ENCODE measurements at places on chromosomes 16 and 17.

- no peak for DNase-seq
Observed at GRCh38 chr17:7380855-7381683, at the start of gene TNK1. Gene TNK1 (plus strand): TSS chr17:7381089. CDS start chr17:7382927, 1,838 bp downstream.

GRCh38 chr16:87062569-87063442, 254.4 kb downstream of the C16orf95 start:
- DNase-seq = peak; percentile 76

DNA sequence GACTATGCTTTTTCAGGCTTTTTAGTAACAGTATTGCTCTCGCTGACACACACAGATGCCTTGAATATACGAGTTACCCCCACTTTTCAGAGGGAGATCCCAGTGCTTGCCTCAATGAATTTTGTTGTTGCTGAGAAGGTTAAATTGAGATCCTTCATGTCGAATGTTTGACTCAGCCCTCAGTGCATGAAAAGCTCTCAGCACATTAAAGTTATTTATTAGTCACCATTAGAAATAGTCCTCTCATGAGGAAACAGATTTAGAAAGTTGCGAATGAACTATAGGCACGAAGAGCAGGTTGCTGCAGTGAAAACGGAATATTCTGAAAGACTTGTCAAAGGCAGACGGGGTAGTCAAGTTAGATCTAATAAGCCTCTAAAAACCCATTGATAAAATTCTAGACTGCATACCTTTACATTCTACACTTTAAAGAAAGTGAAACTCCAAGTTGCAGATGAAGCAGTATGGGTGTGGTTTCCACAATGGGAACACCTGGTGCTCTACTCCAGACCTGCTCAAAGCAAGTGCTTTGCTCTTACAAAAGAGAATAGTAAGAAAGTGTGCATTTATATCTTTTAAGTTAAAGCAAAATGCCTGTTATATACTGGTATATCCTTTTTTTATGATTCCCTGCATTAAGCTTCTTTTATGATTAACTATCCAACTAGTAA, 238.1 kb downstream of the MAF start:
- DNase-seq = no peak

GRCh38 chr16:24848065-24848464, 2.3 kb downstream of the SLC5A11 start:
- no peak for DNase-seq

- no peak for DNase-seq
Observed at GRCh38 chr17:74408815-74409214, 23.1 kb upstream of the GPRC5C start.

DNA sequence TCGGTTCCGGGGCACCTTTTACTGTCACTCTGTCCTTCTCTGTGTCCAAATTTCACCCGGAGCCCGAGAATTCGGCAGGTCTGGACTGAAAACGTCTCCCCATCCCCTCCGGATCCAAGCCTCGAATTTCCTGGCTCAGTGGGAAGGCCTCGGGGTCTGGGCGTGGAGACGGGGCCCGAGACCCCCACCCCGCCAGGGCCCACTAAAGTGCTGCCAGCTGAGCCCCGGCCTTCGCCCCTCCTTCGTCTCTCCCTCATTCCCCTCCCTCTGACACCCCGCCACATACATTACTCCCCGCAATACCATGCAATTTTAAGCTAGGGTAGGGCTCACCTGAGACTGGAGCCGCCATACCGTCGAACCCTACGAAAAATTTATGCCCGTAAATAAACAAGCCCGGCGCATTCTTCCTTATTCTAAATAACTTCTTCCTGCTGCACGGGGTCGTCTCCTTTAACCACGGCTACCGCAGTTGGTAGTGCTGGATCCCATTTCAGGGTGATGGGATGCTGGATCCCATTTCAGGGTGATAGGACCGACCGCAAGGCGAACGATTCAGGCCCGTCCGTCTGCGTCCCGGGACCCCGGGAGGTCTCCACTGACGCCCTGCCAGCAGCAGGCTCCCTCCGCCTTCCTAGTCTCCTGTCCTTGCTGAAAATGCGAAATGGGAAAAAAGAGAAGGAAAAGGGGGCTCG, 4.4 kb upstream of the OR1F1 start:
- no peak for DNase-seq

DNA sequence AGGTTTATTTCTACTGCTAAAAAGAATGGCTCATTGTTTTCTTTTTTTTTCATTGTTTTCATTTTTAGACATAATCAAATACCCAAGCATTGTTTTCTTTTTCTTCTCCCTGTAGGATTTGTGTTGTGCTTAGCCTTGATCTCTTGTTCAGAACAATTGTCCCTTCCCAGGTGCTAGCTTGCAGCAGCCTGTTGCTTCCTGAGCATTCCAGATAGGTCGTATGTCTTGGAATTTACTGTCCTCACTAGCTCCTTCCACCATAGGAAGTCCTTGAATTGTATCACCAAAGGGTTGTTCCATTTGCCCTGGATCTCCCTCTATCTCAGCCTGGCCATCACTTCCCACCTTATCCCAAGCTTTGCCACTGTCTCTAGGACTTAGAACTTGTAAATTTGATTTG, 10.0 kb upstream of the VPS4A start:
- DNase-seq = no peak

- DNase-seq = peak; percentile 27
Observed at GRCh38 chr16:22670551-22671041, 143.4 kb upstream of the HS3ST2 start.

GRCh38 chr16:85455534-85455933, 157.6 kb upstream of the GSE1 start:
- no peak for DNase-seq

DNA sequence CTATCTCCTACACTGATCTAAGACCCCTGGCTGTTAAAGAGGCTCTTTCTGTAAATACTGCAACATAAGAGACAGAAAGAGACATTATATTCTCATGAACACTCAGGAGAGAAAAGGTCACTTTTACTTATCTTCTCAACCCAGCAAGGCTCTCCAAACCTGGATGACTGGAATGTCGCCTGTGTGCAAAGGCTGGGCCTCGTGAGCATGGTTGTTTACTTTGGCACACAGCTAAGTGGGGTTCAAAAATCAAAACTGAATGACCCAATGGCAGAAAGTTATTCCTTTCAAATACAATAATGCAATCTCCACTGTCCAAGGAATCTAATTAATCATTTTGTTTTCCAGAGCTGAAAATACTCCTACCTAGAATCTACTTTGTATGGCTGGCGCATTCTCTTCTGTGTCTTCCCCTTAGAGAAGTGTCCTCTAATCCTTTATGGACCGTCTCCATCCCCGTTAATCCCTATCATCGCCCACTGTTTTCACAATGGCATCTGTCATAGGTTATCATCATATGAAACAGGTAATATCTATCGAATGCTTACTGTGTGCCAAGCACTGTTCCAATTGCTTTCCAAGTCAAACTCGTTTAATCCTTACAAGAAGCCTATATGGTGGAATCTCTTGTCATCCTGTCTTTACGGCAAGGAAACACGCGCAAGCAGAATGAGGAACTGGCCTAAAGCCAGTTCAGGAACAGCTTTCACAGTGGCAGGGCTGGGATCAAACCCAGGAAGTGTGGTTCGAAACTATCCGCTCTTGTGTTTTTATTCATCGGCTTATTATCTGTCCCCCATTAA, 1.3 kb downstream of the SLX4 start:
- DNase-seq = no peak

DNA sequence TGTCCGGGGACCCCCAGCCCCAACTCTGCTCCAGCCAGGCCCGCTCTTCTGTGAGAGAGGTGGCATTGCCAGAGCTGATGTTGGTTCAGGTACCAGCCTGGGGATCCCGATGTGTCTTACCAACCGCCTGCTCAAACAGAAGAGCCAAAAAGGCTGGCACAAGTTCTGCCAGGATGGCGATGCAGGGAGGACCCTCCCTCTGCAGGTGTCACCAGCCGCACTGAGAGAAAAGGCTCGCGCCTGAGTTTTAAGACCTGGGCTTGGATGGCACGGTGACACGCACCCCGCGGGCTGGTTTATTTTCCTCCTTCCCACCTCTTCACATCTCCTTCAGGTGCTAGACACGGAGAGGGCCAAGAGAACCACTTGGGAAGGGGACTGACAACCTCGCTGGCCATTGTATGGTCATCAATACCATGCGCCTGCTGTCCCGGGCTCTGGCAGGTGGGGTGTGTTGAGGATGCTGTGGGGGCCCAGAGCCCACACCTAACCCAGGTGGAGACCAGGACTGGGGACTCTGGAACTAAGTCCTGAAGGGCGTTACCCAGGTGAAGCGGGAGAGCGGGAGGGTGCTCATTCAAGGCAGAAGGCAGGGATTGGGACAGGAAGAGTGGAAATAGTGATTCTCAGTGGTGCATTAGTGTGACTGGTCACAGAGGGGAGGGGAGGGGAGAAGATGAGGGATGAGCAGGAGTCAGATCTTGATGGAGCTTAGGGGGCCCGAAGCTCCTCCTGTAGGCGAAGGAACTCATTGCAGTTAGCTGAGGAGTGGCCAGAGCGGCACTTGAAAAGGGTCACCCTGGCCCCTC, 16.3 kb downstream of the FOXJ1 start:
- DNase-seq = no peak

GRCh38 chr17:633641-634101, 81.0 kb downstream of the VPS53 start:
- no peak for DNase-seq

- DNase-seq = no peak
Observed at GRCh38 chr16:77117707-77118106, 73.3 kb upstream of the MON1B start.

GRCh38 chr16:78570399-78571141, 471.1 kb downstream of the WWOX start:
- no peak for DNase-seq

DNA sequence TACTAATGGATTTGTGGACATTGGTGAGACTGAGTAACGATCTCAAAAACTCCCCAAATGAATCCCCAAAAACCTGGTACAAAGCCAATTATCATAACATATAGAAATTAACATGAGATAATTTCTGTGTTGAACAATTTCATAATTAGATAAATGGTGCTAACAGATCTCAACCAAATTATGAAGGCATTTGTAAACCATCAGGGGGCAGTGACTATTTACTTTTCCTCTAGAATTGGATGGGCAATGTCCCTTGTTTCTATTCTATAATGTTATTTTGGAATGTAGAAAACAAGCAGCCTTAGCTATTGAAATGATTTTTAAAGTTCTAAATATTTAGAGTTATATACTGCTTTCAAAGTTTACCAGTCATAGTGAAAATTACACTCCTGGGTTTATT, 57.8 kb downstream of the MYH10 start:
- DNase-seq = no peak

DNA sequence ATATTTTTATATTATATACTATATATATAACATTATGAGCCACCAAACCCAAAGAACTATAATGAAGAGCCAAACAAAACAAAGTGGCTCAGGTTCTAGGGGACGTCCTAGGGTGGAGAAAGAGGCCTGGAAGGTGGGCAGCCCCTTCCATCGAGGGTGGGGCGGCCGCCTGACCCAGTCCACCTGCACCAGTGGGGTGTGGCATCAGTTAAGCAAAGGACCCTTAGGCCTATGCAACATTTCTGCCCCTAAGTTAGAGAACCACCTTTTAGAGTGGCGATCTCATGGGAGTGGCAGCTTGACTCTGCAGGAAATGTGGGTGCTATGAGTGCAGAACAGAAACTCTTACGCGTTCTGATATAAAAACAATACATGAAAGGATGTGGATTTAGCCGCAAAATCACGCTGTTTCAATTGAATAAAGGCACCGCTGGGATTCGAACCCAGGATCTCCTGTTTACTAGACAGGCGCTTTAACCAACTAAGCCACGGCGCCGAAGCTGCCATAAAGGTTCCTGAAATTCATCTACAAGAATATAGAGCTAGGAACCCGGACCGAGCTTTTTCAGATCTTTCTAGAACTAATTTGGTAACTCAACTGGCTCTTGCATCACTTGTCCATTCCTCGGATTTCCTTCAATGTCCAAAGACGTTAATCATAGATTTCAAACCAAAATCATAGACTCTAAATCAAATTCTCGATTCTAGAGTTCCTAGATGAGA, 15.6 kb upstream of the AURKB start:
- DNase-seq = peak; percentile 88

DNA sequence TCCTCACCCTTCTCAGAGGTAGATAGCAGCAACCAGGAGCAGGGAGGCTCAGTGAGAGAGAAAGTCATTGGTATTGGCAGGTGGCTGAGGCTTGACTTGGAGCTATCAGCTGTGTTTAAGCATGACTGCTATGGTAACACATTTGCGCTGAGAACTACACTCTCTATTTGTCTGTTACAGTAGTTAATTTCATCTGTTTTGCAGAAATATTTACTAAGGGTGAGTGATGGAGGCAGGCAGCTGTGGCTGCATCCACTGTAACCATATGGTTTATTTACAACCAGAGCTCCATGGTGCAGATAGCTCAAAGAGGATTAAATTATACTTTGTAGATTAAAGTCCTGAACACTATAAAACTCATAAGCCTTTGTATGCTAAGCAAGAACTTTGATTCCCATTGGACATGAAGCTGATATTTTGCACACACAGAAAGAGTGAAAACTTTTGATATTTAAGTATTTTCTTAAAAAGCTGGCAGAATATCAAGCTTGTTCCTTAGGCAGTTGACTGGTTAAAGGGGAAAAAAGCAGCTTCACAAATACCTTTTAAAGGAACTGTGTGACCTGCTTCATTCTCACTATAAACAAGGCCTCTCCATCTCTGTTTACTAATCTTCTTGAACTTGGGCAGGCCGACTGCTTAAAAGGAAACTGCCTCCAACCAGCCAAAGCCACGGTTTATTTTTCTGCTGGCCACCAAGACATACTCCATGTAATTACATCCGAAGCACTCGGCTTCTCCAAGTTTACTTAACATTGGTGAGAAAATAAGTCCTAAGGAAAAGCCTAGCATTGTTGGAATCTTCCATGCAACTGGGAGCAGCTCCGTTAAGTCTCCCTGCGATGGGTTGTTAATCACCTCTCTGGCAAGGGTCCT, 299.8 kb upstream of the ZFHX3 start:
- DNase-seq = no peak

GRCh38 chr17:48722915-48723422, at the start of gene PRAC2:
Gene PRAC2 (plus strand): TSS chr17:48723185. CDS start chr17:48724411, 1,226 bp downstream.
- no peak for DNase-seq

DNA sequence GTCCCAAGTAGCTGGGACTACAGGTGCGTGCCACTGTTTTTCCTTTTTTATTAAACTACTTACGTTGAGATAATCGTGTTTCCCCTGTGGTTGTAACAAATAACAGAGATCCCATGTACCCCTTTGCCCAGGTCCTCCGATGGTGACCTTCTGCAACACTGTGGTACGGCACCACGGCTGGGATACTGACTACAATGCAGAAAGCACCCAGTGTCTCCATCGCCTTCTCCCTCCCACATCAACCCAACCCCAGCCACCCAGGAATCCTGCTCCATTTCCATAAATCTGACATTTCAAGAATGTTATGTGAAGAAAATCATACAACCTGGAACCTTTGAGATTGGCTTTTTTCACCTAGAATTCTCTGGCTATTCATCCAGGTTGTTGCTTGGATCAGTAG, 22.1 kb downstream of the MPRIP start:
- DNase-seq = no peak

GRCh38 chr17:75652934-75653549, 13.9 kb downstream of the RECQL5 start:
- peak; percentile 37 for DNase-seq

DNA sequence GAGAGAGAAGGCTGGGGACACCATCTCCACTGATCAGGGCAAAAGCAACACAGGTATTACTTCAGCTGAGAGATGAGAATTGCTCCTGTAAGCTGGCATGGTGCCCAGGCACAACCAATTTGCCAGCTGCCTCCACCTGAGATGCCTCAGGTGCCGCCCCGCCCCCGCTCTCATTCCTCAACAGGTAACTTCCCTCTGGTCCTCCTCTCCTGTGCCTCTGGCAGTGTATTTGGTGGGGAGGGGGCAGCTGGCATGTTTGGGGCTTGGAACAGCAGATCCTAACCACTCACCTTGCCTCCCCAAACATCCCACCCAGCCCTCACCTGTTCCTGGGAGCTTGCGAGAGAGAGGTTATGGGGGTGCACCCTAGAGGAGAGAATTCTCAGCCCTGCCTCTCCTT, 2.9 kb upstream of the SRCIN1 start:
- DNase-seq = no peak
